ENCODE measurements at places on chromosomes 13 and 19. TPM values are rescaled to one million over a fixed set of nuclear protein-coding genes. Genes with fewer than 3 reads are reported as not detected.

Gene ZNF548
- 32.6 TPM for total RNA-seq

GRCh38 chr13:46961719-46962118, 64.9 kb upstream of the HTR2A start:
- H3K36me3 ChIP-seq: no peaks in the 10 kb centered on the region
- no peak overlapping the region for H3K27ac ChIP-seq
- no peaks in the 10 kb centered on the region for H3K4me1 ChIP-seq
- no peaks in the 10 kb centered on the region for H3K27me3 ChIP-seq
- no peak for DNase-seq

Gene FCER2
- total RNA-seq: 0.95 TPM

DNA sequence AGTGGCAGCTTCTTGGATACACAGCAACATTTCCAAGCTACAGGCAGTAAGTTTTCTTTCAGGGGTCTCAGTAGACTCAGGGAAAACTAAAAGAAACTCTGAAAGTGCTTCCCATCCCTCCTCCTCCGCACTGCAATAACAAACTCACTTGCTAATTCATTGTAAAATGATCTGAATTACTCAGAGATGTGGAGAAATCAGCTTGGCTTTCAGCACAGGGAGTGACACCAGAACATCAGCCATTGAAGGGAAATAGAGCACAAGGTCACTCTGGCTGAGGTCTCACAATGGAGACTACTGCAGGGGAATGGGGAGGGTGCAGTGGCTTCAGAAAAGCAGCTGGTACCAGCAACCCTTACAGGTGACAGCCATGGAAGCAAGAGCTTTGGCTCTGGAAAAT, 137.3 kb upstream of the SERP2 start:
- no peaks in the 10 kb centered on the region for H3K36me3 ChIP-seq
- no peak overlapping the region for H3K4me3 ChIP-seq
- peaks cover 15% of the 10 kb centered on the region for H3K4me1 ChIP-seq
- DNase-seq: no peak
- H3K27me3 ChIP-seq: peaks cover 53% of the 10 kb centered on the region

DNA sequence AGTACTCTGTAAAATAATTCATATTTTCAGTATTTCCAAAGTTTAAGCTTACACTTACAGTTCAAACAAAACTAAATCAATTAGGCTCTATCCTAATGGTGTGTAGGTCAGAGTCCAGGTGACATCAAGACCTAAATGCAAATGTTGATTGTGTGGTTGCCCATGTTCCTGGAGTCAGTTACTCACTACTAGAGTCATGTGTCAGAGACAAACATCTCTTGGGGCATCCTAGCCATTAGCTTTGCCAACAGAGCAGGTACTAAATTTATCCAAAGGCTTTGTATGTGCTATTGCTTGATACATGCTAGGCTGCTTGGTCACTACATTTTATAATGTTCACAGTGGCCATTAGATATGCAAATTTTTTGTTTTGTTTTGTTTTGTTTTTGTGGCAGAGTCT, 11.7 kb downstream of the SPRY2 start:
- DNase-seq: no peak
- no peaks in the 10 kb centered on the region for H3K27me3 ChIP-seq
- H3K4me3 ChIP-seq: no peak overlapping the region
- no peaks in the 10 kb centered on the region for H3K36me3 ChIP-seq
- no peak overlapping the region for H3K27ac ChIP-seq
